Nephron progenitor cell (in vitro differentiated cells): ENCODE measurements at places on chromosomes 12 and 14.
A peak's percentile ranks its signal among the peaks of the same experiment; 100 is the strongest.

DNA sequence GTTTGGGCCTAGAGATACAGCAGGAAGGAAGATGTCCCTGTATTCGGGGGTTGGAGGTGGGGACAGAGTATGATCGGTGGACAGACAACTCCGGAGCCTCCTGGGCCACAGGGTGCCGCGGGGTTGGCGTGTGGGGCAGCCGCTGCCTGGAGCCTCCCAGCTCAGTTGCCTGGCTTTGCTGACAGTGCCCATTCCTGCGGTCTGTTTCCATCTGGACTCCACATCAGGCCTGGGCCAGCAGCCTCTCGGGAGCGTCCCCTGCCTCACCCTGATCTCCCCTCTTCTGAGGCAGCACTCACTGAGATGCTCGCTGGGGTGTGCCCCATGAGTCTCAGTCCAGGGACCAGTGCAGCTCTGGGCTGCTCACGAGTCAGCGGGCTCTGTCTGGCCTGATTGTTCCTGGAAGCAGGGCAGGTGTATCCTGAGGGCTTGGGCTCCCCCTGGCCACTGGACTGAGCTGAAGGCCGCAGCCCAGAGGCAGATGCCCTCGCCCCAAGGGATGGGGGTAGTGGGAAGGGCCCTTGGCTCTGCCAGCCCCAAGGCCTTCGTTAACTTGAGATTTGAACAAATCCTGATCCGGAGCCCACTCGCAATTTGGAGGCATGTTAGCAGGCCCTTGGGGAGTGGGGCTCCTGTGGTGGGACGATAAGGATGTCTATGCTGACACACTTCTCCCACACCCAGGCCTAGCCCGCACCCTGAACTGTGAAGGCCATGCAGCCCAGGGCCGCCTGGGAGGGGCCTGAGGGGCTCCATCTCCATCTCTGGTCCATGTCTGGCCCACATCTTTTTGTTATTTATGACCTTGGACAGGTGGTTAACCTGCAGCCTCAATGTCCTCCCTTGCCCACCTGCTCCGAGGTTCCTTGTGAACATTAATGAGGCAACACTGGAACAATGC lies 7.5 kb downstream of the HIP1R start:
- DNase-seq: no peak

DNA sequence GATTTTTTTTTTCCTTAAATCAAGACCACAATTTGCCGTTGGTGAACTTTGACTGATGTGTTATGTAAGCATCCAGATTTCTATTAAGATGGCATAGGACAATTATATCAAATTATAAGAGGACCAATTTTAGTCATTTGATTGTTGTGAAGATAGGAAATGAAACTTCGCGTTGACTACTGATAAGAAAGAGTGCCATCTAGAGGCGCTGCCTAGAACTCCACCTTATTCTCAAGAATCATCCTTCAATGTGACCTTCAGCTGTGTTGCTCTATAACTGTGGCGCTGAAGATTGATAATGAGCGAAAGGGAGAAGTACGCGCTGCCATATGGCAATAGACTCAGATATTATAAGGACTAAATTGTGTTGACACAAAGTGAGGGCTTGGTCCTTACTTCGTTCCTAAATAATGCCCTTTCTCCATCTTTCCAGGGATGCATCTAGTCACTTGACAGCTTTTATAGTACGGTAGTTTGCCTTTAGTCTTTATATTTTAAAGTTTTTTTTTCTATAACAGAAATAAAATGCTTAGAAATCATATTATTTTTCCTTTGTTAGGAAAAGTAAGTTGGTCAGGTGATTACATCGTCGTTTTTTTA lies 350.8 kb upstream of the STXBP6 start:
- DNase-seq: peak; percentile 68

DNA sequence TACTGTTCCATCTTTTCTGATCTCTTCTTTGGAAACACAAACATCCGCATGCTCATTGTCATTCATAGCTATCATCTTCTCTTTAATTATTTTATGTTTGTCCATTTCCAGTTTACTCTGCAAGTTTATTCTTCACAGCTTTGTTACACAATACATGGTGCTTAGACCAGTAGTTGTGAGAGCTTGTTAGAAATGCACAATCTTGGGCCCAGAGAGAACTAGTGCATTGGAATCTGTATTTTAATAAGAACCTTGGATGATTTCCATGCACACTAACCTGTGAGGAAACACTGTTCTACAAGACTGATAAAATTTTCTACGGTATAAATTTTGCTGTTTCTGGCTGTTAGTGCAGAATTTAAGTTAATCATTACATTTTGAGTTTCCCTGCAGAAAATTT lies 59.3 kb upstream of the SLC2A13 start:
- DNase-seq: no peak

DNA sequence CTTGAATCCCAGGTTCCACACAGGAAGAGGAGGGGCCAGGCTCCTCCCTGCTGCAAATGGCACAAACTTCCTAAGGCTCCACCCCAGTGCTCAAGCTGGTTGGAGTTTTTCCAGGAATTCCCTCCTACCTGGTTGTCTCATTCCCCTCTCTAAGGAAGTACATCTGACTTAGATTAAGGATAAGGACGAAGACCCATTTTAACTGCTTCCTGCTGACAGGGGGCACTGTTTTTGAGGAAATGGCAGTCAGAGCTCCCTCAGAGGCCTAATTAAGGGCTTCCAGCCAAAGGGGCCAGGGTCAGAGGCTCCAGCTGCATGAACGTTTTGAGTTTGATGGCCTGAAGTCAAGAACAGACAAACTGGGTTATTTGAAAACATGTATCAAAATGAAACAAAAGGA lies 1084.7 kb downstream of the SLC6A15 start:
- peak; percentile 1 for DNase-seq

- no peak for DNase-seq
Measured at GRCh38 chr12:11016937-11017336, 5.5 kb downstream of the TAS2R19 start.

- DNase-seq: peak; percentile 61
Measured at GRCh38 chr12:102964872-102965271, 7.4 kb downstream of the ASCL1 start.

- DNase-seq: no peak
Measured at GRCh38 chr14:97408503-97408902, 611.3 kb downstream of the VRK1 start.

DNA sequence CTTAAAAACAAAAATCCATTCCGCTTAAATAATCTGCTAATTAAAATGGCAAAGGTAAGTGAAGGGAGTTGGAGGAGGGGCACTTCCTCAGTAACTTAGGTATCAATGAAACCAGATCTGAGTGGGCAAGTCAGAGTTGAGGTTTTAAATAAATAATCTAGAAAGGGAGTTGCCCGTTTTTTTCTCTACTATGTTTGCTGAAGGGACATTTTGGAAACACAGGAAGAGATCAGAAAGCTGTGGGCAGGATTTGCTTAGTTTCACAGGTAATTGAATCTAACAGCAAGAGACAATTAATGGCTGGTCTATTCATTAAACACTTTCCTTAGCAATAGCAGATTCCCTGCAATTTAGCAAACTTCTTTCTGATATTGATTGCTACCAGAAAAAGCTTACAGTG lies 186.0 kb upstream of the ABCD2 start:
- no peak for DNase-seq

DNA sequence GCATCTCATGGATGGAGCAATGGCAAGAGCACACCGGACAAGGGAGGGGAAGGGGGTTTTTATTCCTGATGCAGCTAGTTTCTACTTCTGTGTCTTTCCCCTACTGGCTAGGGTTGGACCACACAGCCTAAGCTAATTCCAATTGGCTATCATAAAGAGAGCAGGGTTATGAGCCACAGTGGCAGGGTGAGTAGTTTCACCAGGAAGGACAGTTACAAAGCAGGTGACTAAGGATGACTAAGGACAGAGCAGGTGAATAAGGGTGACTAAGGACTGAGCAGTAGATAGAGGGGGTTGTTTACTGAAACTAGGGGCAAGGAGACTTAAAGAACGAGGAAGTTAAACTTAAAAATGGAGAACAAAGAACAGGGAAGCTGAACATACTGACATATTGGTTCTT lies 321.4 kb upstream of the SEL1L start:
- DNase-seq: no peak

DNA sequence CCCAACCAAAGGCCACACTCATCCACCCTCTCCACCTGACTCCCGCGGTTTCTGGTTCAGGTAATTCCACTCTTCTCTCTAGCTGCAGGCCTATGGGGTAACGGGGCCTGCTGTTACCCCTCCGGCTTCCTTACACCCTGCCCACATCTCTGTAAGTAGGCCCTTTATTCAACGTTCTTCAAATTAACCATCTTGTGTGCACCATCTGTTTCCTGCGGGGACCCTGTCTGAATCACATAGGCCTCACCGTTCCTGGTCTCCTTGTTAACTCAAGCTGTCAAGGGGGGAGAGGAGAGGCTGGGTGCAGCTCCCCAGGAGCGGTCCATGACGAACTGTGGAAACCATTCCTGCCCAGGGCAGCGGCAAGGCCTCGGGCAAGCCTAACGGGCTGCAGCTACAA lies 9.3 kb upstream of the DLK1 start:
- DNase-seq: no peak

GRCh38 chr12:94561943-94562411 lies 88.4 kb downstream of the TMCC3 start:
- no peak for DNase-seq

- peak; percentile 77 for DNase-seq
Measured at GRCh38 chr12:57896434-57897201, 44.7 kb upstream of the ATP23 start.

DNA sequence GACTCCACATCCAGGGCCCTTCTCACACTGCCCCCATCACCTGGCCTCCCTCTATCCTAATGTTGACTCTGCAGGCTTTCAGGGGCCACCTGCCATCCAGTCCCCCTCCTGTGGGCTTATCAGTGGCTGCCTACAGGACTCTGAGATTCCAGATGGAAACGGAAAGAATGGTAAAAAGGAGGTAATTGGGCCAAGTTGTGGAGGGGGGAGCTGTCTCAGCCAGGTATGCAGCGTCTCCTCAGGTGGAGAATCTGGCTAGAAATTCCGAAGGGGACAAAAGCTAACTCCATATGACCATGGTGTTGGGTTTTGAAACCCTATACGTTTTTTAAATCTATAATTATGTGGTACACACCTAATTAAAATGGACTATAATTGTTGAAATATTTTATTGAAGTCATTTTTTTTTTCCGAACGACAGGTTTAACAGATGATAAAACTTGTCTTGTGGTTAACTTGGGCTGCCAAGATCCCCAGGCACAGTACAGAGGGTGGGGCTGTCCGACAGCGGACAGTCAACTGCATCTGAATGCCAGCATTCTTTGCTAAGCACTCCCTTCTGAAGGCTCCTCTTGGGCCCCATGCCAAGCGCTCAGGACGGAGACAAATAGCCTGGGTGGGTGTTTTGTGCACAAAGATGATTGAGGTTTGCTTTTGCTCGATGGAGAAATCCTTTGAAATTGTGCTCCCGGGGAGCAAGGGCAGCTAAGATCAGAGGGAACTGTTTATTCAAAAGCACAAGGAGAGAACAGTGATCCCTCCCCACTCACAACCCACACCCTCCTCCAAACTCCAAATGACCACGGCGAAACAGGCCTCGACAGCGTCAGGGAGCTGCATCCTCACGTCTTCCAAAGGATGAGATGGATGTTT lies 365.6 kb downstream of the BCL11B start:
- no peak for DNase-seq

DNA sequence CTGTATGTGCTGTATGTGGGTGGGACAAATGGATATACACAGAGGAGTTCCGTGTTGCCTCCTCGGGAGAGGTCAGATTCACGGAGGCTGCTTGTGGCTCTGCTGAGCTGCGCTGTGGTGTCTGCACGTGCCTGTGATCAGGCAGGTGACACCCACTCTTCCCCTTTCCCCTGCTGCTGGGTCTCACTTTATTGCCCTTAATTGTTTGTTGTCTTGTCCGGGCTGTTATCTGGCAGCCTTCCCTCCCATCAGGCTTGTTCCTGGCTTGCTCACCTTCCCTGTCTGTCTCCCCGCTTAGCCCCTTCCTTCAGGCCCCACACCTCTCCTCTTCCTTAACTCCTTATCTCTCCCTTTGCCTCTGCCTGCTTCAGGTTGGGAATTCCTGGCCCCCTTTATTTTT lies 13.5 kb downstream of the WNT5B start:
- DNase-seq: no peak

DNA sequence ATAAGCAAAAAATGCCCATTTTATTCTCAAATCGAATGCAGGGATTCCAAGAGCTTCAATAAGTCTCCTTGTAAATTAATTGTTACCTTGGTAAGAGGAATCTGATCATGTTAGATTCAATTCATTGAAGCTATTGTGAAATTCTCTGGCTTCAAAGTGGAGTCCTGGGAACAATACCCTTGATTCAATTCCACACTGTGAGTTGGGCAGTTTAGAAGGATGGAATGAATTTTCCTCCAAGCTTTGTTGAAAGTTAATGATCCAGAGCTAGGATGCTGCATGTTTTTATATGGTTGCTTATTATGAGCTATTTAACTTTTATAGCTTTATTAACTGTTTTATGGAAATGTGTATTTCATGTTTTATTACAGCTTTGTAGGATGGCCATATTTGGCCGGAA lies 89.9 kb upstream of the IGF1 start:
- DNase-seq: no peak

DNA sequence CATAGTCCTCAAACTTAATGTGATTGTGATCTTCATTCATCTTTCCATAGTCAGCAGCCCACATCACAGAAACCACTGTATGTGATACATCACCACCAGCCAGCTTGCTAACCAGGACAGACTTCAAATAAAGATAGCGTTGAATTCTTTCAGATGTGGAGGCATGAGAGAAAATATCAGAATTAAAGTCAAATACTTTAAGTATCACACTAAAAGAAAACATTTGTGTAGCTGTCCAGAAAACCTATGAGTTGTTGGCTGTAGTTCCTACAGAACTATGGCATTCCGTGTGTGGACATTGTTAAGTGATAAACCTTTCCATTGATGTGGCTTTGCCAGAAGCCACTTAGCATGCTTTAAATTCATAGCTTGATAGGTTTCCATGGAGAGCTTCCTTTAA lies 105.1 kb downstream of the LLPH start:
- no peak for DNase-seq

GRCh38 chr12:1594261-1595025 lies at the start of gene FBXL14:
FBXL14 (minus strand) TSS chr12:1594581; CDS start chr12:1594066, 515 bp downstream.
- peak; percentile 93 for DNase-seq

DNA sequence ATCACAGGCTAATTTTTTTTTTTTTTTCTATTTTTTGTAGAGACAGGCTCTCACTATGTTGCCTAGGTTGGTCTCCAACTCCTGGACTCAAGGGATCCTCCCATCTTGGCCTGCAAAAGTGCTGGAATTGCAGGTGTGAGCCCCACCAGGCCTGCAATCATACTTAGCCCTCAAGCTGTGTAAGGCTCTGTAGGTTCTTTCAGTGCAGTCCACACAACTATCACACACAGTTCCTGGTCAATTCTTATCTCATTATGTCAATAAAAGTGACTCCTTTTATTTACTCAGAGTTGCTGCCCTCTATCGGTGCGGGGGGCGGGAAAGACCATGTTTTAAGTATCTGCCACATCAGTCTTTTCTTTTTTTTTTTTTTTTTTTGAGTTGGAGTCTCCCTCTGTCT lies 29.0 kb downstream of the SLC2A3 start:
- peak; percentile 31 for DNase-seq

DNA sequence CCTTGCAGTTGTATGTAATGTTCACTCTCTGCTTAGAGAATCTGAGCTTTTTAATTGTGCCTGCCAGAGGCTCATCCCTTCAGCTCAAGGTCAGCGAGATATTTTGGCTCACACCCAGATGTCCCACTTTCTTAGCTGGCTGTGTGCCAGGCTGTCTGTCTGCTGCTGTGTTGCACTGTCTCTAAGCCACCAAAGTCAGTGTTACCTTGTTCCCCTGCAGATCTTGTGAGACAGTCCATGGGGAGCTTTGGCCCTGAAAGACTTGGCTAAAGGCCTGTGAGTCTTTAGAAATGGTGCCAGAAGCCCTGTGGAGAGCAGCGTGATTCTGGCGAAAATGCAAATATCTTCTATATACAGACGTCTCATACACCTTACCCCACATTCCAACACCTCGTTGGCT lies 293.7 kb downstream of the TTC6 start:
- no peak for DNase-seq

GRCh38 chr12:67355428-67356379 lies 86.5 kb downstream of the CAND1 start:
- peak; percentile 6 for DNase-seq
